Activated T-helper 1 cell treated with anti-CD3 and anti-CD28 coated beads, Interleukin-12 subunit alpha, Interleukin-12 subunit beta, Interleukin-2, Interleukin-4 antibody, amounts not matched to agents 30 ng/mL and 10 ng/mL and 1 ng/mL, durations not matched to agents 14 hours and 24 hours and 36 hours (primary cell): ENCODE measurements at places on chromosomes 12 and 14.
A peak's percentile ranks its signal among the peaks of the same experiment; 100 is the strongest.

DNA sequence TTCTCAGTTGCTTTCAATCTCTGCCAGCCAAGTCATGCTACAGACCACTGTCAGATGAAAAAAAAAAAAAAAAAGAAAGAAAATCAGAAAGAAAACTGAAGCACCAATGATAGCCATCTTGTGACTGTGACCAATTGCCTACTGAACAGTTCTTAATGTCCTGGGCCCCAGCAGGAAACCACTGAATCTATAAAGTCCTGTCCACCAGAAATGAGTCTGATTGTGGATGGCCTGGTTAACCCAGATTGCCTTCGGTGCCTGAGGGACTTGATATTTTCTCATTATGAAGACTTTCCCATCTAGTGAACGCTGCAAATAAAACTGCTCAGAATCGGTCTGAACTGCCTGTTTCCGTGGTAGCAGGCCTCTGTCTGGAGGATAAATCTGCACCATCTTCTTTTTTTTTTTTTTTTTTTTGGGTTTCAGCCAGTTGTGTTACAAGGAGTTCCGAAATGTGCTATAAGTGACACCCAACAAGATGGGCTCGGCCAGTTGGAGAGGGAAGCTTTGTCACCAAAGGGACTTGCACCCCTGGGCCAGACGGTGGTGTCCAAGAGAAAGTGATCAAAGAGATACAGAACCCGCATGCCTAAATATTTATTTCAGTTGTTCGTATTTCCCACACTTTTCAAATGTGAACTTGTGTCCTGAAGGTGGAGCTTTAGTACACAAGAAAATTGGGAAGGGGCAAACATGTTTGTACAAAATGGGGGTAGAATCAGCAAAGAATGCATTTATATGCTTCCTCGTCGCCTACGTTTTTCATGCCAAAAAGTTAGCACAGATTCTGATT lies 3.0 kb upstream of the PLXNC1 start:
- DNase-seq: no peak

GRCh38 chr12:52054833-52055730 lies 3.8 kb downstream of the NR4A1 start:
- no peak for DNase-seq

DNA sequence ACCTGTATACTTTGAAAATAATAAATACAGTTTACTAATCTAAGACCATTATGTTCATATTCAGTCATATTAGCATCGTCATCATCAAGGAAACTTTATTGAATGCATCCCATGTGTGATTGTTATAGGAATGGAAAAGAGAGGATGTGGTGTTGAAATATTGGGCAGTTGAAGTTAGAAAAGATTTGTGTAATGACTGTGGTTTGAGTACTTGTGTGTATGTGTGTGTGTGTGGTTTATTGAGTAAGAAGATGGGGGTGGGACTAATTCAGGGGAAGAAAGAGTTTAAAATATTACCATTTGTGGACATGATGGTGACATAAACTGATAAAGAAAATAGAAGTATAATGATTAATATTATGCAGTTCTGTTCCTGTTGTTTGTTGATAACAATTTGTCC lies 238.7 kb upstream of the SEL1L start:
- no peak for DNase-seq

DNA sequence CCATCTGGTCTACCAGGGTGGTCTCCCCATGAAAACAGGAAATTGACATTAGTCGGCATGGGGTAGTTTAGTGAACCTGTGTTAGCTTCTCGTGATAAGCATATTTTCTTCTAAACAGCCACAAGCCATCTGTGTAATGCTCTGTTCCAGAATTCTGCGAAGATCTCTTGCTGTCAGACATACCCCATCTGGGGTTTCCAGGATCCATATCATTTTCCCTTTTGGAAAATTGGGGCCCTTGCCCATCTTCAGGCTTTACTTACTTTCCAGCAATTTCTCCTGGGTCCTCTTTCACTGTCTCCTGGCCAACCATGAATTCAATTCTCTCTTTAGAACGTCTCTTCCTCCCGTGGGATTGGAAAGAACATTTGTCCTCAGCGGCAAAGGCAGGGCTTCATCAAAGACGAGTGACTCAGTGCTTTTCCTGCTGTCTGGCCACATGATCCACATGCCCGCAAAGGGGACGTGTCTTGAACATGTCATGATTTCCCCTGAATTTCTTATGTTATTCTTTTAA lies 21.4 kb upstream of the NCOR2 start:
- DNase-seq: no peak

DNA sequence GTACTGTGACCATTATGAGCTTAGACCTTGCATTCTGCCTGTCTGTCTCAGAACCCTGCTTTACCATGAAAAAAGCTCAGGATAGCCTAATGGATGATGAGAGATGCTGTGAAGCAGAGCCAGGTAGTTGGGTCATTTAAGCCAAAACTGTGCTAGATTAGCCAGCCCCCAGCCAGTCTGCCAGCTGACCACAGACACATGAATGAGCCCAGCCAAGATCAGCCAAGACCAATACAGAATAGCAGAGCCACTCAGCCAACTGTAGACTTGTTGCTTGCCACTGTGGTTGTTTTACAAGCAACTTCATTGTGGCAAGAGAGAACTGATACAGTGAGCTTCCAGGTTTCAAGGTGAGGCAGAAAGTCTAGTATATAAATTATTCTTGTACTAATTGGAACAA lies 12.8 kb upstream of the UTP20 start:
- DNase-seq: no peak

DNA sequence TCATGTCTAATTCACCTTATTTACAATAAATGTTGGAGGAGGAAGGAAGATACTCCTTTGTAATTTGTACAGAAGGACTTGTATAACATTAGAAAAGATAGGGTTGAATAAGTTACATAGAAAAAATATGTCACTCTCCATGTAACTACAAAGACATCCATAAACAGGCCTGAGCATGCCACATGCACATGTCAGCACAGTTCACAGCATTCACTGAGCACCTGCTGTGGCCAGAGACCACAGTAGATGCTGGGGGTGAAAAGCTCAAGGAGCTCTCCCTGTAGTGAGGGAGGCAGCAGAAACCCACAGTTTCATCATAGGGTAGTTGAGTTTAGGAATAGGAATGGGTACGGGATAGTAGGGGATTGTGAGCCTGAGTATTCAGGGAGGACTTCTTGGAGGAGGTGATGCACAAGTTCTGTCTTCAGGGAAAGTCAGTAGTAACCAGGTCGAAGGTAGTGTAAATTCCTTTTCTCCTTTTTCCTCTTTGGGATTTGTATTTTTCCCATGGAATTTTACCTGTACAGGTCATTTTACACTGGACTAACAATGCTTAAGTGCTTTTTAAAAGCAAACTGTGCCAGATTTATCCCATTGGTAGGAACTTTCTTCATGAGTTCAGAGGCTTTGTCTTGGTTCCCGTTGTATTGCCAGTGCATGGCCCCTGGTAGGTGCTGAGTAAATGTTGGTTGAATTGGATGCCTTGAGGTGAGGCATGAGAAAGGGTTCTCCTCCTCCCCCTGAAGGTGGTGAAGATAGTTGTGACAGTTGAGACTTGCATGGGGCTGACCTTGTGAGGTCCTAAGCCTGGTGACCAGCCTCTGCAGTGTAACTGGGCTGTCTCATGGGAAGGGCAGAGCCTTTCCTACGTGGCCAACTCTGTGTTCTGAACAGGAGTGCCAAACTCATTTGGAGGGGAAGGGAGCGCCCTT lies 20.2 kb downstream of the PRKCH start:
- DNase-seq: no peak

DNA sequence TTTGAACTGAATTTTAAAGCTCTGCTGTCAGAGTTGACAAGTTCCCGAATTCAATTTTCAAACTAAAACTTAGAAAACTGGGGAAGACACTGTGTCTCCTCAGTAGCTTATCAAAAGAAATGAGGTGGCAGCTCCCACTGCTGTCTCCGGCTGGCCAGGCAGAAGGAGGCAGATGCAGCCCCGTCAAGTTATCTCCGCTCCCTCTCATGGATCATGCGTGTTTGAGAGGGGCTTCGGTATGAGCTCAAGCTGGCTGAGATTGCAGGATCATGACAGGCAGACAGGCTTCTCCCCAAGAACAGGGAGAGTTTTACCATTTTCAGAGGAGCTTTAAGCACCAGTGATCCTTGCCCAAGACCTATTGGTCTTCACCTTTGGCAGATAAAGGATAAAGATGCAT lies 88.8 kb downstream of the NEDD1 start:
- DNase-seq: no peak

- peak; percentile 10 for DNase-seq
These were observed 857 bp downstream of the ETNK1 start for GRCh38 chr12:22625762-22626294.

- DNase-seq: no peak
These were observed 58.6 kb upstream of the MYF6 start for GRCh38 chr12:80648881-80649280.

GRCh38 chr12:26246483-26247164 lies 51.3 kb downstream of the SSPN start:
- no peak for DNase-seq

GRCh38 chr14:68399971-68400370 lies 392.9 kb downstream of the ZFP36L1 start:
- DNase-seq: no peak

DNA sequence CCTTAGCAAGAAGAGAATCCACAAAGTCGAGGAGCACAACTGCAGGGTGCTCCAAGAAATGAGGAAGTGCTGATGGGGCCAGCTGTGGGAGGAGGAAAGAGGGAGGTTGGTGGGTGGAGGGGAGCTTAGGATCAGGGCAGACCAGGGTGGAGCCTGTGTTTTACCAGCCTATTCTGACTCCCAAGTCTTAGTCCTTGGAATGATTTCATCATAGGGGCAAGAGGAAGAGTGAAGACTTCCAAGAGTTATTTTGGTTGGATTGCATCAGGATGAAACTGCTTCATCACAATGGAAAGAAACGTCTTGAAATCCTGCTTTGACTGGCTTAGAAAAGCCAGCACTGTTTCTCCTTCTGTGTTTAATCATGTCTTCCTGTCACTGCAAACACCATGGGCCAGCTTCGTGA lies 194.0 kb downstream of the DPF3 start:
- no peak for DNase-seq

DNA sequence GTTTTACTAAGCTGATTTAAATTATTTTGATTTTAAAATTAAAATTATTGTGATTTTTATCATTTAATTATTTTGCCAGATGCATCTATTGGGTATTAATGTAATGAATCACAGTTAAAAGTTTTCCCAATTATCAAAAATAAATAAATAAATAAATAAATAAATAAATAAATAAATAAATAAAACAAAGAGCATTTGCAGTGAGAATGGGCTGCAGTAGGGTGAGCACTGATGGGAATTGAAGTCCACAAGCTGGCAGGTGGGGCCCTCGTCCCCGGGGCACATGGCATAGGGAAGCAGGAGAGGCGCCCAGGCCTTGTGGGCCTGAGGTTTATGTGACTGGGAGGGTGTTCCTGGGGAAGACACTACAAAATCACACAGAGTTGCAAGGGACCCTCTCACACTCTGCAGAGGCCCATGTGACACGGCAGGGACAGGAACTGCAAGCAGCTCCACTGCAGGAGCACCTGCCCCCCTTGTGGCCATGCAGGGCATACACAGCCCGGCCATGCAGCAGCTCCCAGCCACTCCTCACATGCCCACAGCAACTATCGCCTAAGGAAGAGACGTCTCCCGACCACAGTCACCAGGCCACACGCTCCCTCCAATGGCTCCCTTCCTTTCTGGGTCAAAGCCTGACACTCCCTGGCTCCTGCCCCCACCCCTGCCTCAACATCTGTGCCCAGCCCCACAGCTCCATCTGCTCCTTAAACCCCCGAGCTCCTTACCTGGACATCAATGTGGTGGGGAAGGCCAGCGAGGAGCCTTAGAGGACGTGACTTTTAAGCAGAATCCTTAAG lies 256.3 kb upstream of the SFSWAP start:
- no peak for DNase-seq

- no peak for DNase-seq
These were observed 54.4 kb upstream of the RFLNA start for GRCh38 chr12:124240493-124240892.

- DNase-seq: no peak
These were observed 357 bp downstream of the HOMEZ start for GRCh38 chr14:23285530-23286019.

GRCh38 chr12:51295651-51296050 lies 25.4 kb upstream of the SMAGP start:
- DNase-seq: no peak

- no peak for DNase-seq
These were observed 545.0 kb upstream of the FBXO33 start for GRCh38 chr14:39977198-39977597.

DNA sequence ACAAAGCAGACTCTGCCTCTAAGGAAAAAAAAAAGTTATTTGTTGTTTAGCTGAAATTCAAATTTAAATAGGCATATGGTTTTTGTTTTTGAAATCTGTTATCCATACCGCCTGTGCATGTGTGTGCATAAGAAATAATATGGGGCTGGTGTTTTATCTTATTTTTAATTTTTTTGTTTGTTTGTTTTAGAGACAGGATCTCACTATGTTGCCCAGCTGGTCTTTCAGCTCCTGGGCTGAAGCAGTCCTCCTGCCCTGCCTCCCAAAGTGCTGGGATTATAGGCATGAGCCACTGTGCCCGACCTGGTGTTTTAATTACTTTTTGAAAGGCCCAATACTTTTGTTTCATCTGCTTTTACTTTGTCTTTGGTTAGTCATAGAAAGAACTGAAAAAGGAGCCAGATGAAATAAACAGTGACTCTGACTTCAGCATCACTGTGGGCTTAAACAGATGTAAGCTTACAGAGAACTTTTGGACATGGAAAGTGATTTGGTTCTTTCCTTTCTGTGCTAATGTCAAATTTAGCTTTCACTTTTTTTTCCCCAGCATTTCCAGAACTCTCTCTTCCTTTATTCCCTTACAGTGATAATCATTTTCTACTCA lies 37.2 kb downstream of the SUPT16H start:
- DNase-seq: no peak

GRCh38 chr14:91573894-91574837 lies 64.1 kb upstream of the PPP4R3A start:
- DNase-seq: peak; percentile 33

- no peak for DNase-seq
These were observed 14.6 kb upstream of the RBM19 start for GRCh38 chr12:113980537-113981337.

DNA sequence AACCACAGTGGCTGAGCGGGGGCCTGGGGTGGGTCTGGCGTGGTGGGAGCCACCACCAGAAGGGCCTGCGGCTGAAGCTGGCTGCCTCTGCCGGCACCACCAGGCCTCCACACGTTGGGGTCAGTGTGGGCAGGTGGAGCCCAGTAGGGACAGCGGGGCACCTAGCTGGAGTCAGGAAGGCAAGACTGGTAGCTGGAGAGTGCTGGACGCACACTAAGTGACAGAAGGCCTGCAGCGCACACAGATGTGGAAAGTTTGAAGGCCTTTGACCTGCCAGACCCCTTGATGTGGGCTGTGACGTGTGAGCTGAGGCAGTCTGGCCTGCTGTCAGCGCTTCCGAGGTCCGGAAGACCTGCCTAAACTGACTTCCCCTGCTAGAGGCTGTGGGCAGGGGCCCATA lies 26.3 kb downstream of the RIN3 start:
- DNase-seq: no peak
